ENCODE measurements at places on chromosomes 16 and 17.

DNA sequence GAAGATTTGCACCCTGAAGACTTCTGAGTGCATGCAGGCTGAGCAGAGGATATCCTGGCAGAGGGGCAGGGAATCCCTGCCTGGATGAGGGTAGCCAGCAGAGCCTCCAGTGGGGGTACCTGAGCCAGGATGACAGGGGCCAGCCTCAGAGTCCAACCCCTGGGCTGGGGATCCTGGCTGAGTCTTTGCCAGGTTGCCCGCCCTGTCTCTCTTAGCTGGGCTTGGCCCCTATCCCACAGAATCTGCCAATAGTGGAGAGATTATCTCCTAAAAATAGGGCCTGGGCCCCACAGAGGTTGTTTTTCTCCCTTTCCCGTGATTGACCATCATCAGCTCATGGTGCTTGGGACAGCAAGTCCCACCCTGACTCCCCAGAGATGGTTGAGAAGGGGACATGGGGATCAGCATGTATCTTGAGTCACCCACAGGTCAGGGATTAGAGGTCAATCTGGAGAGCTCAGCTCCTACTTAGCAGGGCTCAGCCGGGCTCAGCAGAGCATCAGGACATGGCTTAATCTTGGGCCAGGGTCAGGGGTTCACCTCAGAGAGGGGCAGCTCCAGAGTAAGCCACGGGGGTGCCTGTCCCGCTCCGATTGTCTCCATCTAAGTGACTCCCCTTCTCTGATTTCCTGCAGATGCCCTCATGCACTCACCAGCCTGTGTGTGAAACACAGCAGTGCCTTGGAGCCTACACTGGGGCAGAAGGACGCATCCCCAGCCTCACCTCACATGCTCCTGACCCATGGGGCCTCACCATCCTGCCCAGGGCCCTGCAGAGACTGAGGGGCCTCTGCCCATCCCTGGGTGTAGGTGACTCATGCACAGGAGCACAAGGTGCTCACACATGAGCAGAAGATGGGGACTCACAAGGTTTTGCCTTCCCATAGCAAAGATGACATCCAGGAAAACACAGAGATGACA lies 11.5 kb downstream of the CDH16 start:
- no peak for DNase-seq

- DNase-seq: peak; percentile 70
Observed at GRCh38 chr17:45584092-45585036, 93.8 kb upstream of the PLEKHM1 start.

DNA sequence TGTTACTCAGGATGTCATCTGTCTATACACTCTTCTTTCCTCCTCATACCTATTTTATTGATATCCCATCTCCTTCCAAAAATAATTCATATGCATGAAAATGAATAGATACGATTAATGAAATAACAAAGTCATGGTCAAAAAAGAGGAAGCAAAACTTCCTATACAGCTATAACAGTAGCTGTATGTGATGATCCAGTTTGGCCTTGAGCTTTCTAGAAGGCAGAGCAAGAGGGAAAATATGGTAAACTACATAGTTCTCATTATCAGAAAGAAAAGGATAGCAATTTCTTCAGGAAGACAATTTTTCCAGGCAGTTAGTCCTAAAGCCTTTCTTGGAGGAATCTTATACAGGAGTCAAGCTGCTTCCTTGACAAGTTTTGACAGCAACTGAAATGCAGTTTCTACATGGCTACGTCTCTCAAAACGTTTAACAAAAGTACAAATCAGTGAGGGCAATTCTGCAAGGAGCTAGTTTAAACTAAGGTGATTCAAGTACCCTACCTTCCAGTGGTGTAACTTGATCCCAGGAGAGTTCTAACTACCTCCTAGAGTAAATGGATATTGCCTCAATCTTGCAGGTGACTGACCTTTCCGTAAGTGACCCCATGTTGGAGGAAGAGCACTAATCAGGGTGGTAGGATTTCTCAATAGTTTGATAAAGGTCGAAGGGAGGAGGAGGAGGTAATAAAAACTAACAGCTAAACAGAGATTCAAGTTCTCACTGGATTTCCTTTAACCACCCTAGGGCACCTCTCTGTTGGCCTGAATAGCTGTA lies 1.0 kb downstream of the SPAG5 start:
- no peak for DNase-seq

- DNase-seq: no peak
Observed at GRCh38 chr16:49652456-49653172, 203.3 kb downstream of the ZNF423 start.

DNA sequence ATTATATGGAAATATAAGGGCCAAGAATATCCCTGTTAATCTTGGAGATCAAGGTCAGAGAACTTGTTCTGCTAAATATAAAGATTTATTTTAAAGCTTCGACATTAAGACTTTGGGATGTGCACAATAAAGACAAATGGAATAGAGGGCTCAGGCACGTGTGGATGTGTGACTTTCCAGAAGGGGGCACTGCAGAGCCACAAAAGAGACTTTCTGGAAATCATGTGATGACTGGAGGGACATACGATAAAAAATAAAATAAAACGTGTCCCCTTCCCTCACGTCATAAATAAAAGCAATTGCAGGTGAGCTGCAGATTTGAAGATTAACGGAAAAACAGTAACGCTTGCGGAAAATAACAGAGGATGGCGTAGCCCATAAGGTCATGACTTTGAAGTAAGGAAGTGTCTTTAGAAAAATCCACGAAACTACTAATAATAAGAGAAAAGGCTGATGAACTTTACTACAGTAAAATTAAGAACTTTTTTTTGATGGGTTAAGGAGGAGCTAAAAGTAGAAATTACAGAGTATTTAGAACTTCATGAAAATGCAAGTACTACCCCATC lies 9.4 kb upstream of the ENGASE start:
- DNase-seq: no peak

DNA sequence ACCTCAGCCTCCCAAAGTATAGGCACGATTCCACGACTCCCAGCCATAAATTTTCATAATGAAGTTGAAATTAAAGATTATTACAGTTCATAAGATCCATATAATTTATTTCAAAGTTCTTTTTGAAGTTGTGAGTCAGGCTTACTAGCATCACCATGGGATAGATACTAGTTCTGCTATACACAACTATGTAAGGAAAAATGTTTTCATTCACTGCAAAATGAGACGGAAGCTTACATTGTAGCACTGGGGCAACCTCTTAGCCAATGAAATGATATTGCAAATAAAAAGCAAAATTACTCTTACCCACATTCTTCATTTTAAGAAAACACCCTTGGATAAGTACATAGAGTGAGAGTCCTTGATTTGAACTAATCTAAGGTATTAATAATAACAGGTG lies 18.8 kb upstream of the MARCHF10 start:
- no peak for DNase-seq

DNA sequence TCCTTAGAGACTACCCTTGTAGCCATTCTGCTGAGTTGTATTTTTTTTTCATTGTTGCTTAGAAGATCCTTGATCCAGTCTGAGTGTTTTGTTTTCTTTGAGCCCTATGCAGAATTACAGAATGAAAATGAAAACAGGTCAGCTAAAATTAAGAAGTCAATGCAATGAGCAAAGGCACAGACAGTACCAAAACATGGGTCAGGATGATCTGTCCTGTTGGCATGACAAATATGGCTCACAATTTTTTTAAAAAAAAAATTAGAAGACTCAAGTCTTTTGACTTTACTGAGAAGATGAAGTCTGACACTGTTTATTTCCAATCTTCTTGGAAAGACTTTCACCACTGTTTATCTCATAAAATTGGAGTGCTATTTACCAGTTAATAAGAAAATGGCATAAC lies 32.4 kb downstream of the KCNJ16 start:
- no peak for DNase-seq

GRCh38 chr16:3485097-3485745 lies 10.1 kb downstream of the C16orf90 start:
- DNase-seq: no peak

DNA sequence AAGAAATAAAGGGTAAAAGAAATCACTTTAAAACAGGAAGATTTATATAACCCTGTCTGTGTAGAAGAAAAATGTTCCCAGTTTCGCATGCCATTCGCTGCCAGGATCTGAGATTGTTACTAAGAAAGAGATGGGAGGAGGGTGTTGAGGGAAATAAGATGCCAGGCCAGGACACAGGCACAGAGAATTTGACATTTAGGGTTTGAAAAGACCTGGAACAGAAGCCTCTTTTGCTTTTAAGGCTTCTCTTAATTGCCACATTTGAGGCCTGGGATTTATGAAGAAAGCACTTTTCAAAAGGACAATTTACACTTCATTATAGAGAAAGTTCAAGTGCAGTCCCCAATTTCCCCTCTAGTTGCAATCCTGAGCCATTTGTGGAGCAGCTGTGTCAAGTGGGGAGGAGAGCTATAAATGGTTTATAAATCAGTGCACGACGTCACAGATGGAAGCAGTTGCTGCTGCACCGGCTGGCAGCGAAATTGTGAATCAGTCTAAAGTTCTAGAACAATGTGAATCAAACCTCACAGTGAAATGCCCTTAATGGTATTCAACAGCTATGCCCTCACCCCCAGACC lies 26.5 kb upstream of the C16orf87 start:
- DNase-seq: peak; percentile 73

DNA sequence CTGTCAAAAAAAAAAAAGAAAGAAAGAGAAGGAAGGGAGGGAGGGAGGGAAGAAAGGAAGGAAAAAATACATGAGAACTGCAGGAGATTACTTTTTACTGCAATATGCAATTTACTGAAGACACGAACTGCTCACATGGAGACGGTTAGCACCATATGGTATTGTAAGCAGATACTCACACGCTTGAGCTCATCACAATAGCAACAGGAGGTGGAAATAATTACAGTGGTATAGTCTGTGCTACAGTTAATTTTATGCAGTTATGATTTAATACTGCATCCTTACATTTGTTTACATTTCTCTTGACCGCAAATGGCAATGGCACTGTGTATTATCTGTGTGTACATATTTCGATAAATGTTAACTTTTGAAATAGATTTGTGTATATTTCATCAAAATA lies 21.4 kb upstream of the SLC46A1 start:
- no peak for DNase-seq

DNA sequence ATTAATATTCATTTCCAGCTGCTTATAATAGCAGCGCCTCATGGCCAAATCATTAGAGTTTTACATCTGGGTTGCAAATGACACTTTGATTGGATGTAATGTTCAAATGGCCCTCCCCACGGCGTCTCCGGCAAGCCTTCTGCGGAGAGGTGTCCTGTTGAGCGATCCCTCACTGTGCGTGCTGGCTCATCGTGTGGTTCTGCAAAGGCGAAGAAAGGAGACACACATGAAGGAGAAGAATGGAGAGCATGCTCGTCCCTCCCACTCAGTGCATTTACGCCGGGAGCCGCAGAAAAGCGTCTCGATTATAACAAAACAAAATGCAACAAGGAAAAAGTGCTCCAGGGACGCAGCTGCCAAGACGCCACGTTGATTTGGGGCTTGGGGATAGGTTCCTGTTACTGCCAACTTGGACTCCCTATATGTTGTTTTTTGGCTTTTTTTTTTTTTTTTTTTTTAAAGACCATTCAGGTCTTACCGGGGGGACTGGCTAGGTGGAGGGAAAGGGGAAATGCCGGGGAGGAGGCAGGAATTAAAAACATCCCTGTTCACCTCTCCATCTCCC lies 117.6 kb downstream of the C16orf78 start:
- DNase-seq: no peak

- DNase-seq: no peak
Observed at GRCh38 chr17:40935624-40936023, 1.8 kb downstream of the KRT23 start.

GRCh38 chr17:39114723-39115122 lies 36.7 kb downstream of the PLXDC1 start:
- no peak for DNase-seq

GRCh38 chr17:45147581-45148182 lies 593 bp upstream of the HEXIM1 start:
- peak; percentile 93 for DNase-seq

- DNase-seq: no peak
Observed at GRCh38 chr17:18981642-18982424, 22.7 kb downstream of the FAM83G start.

- no peak for DNase-seq
Observed at GRCh38 chr17:6546069-6546718, 10.2 kb downstream of the PITPNM3 start.

DNA sequence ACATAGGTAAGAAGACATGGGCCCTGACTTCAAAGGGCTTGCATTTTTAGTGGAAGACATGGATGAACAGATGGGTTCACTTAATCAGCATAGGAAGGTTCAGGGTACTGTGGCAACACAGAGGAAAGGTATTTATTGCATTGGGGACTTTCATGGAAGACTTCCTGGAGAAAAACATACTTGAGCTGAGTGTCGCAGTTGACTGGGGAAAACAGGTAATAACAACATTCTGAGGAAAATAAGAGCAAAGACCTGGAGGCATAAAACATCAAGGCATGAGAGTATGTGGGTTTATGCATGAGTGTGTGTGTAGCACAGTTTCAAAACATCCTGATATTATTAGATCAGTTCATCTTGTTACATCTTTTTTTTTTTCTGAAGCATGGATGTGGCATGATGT lies 82.7 kb downstream of the MAP2K6 start:
- no peak for DNase-seq

GRCh38 chr16:11175106-11175786 lies 80.8 kb downstream of the SOCS1 start:
- DNase-seq: no peak

DNA sequence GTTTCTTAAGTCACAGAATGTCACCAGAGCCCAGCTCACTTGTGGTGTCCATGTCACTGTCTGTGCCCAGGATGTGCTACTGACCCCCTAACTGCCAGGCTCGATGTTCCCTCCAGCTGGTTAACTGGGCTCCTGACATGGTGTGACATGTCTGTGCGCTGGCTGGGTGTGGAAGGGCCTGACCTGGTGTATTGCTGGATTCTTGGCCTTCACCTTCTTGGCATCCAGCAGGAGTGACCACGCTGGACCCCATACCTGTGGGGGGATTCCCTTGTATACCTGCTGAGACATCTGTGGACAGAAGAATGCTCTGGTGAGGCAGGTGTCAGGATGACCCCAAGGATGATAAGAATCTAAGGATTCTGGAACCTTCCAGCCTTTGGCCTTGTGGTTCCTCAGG lies 1690.1 kb downstream of the TP53TG3F start:
- DNase-seq: no peak

DNA sequence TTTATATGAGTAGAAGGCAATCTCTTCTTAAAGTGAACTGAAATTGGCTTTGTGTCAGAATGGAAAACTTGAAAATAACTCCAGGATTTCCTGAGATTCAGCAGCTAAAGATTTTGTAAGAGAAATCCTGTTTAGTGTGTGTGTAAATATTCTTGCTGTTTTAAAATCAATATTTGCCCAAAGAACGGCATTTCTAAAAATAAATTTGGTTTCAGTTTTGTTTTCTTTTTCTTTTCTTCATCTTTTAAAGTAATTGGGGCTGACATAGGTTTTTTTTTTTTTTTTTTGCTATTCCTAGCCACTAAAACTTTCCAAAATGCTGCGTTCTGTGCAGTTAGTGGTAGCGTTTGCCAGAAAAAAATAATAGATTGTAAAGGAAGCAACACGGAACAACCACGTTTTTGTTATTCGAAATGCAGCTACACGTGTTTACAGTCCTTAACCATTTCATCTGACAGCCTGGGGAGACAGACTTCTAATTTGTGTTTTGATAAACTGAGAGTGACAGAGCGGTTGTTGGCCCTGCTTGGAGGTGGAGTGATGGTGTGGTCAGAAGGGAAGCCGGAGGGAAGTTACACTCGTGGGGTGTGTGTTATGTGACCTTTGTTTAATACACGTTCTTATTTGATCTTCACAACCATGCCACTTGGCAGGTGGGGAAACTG lies 21.6 kb upstream of the SMPD3 start:
- no peak for DNase-seq

- DNase-seq: no peak
Observed at GRCh38 chr17:47099451-47099986, 89.6 kb downstream of the CDC27 start.

GRCh38 chr16:27650073-27650701 lies 100.2 kb downstream of the KATNIP start:
- no peak for DNase-seq

All from putamen (tissue), 1 donor.